ENCODE measurements at places on chromosomes 2 and 18. TPM values are rescaled to one million over a fixed set of nuclear protein-coding genes. Genes with fewer than 3 reads are reported as not detected.

The HOXD3 gene
- total RNA-seq = not detected

- H3K4me1 ChIP-seq = no peaks in the 10 kb centered on the region
- H3K27me3 ChIP-seq = peaks cover 8% of the 10 kb centered on the region
- no peaks in the 10 kb centered on the region for H3K36me3 ChIP-seq
These were observed 57.2 kb downstream of the NGEF start for GRCh38 chr2:232955856-232956255.

DNA sequence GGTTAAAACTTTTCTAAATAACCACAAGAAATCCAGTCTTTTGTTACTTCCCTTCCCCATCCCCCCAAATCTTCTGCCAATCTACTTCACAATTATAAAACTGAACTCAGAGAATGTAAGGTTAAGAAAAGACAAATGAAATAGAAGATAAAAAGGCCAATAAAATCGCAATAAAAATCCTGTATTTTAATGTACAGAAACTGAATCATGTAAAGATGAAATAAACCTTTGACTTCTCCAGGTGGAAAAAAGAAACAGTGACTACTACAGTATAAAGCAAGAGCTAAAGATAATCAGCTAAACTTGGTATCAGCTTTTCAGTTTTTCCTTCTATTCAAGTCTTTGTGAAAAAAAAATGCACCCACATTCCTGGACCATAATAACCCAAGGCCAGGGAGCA lies 1.7 kb downstream of the SYT4 start:
- no peak for DNase-seq
- no peak overlapping the region for H3K27ac ChIP-seq
- H3K36me3 ChIP-seq = no peaks in the 10 kb centered on the region
- peaks cover 8% of the 10 kb centered on the region for H3K27me3 ChIP-seq
- H3K4me1 ChIP-seq = no peaks in the 10 kb centered on the region

DNA sequence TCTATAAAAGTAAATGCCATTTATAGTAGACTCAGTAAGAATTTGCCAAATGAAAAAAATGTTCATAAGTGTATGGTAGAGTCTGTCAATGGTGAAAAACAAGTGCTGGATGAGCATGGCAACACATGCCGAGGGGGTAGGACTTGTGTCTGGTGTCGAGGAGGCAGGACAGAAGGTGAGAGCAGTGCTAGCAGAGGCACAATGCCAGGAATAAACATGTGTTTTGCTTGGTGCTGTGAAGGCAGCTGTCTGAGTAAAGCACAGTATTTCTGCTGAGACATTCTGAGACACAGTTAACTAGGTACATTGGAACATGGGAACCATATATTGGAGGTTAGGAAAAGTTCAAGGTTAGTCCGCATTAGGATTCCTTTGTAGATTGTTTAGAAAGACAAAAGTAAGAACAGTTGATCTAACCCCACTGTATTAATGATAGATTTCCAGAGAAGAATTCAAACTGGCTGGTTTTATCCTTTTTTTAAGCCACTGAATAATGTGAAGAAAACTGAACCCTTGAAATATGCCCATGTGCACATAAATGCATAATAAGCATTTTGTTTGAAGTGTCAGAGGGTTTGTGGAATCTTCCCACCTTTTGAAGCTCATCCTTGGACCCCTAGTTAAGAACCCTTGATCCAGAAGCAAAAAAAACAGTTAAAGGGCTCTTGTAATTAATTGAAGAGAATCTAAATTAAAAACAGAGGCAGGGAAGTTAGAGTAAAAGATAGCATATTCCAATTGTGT lies 7.1 kb downstream of the RBM45 start:
- H3K27me3 ChIP-seq = no peaks in the 10 kb centered on the region
- DNase-seq = no peak
- no peak overlapping the region for H3K27ac ChIP-seq
- H3K4me3 ChIP-seq = no peak overlapping the region
- H3K36me3 ChIP-seq = peaks cover 15% of the 10 kb centered on the region

DNA sequence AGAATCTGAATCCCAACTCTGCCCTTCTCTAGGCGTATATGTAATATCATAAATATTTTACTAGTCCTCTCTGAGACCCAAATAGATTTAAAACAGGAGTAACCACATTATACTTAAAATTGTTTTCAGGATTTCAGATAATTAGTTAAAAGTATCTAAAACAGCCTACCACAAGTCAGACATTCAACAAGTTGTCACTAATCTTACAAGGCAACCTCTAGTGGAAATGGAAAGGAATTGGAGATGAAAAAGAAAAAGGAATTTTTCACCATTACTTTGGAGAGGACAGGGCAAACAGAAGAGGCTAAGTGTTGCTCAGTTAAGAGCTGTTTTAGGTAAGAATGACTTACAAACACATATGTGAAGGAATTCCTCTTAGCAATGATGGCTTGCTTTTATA lies 11.4 kb downstream of the CUL3 start:
- H3K27ac ChIP-seq = no peak overlapping the region
- no peaks in the 10 kb centered on the region for H3K4me1 ChIP-seq
- no peak for DNase-seq
- no peak overlapping the region for H3K4me3 ChIP-seq

GRCh38 chr18:23126376-23127056 lies 8.8 kb upstream of the CABLES1 start:
- no peak overlapping the region for H3K27ac ChIP-seq
- no peak for DNase-seq
- no peak overlapping the region for H3K4me3 ChIP-seq
- no peaks in the 10 kb centered on the region for H3K27me3 ChIP-seq
